ENCODE measurements at places on chromosomes 16 and 17.

- DNase-seq = no peak
These were observed 306.0 kb upstream of the CDH8 start for GRCh38 chr16:62342216-62342615.

GRCh38 chr16:86033016-86033474 is 134.1 kb downstream of the IRF8 start:
- DNase-seq = no peak

DNA sequence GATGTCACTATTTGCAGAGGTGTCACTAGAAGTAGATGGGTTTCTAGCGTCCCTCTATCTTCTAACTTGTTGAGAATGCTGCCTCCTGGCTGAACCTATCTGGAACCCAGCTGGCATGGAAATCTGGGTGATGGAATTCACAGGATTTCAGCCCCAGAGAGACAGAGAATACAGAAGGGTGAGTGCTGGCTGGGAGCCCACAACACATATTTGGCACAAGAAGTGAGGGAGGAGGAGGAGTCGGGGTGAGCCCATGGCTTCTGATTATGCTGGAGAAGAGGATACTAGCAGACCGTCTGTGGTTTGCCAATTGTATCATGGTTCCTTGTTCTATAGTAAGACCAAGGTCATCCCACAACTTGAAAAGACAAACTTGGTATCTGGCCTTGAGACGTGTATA is 557.8 kb upstream of the SALL1 start:
- no peak for DNase-seq

- no peak for DNase-seq
These were observed 159.7 kb upstream of the SHISA6 start for GRCh38 chr17:11081342-11081741.

DNA sequence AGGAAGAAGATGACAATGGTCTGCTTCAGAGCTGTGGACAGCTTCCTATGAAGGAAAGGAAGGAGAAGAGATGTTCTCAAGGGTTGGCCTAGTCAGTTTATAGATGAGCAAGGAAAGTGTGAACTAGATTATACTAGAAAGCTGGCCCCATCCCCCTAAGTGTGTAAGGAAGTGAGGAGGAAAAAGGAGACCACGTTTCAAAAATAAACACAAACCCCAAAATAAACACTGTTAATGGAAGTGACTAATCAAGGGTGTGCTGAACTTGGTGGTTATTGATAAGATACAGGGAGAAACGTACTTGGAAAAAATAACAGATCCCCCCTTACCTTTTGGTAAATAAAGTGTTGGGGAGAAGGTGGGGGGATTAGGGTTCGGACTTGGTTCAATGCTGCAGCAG is 267.1 kb downstream of the SOX9 start:
- no peak for DNase-seq

DNA sequence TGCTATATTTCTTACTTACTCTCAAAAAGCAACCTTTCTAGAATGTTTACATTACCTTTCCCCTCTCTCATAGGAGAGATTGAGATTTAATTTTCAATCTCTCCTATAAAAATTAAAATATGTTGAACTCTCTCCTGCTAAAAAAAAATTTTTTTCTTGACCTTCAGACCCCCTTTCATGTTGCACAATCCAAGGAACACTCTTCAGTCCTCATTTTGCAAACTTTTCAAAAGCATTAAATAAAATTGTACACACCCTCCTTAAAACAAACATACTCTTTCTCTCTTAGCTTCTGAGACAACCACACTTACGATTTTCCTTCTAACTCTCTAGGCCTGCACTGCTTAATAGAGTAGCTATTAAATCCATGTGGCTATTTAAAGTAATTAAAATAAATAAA is 8.6 kb upstream of the ABCA6 start:
- no peak for DNase-seq

DNA sequence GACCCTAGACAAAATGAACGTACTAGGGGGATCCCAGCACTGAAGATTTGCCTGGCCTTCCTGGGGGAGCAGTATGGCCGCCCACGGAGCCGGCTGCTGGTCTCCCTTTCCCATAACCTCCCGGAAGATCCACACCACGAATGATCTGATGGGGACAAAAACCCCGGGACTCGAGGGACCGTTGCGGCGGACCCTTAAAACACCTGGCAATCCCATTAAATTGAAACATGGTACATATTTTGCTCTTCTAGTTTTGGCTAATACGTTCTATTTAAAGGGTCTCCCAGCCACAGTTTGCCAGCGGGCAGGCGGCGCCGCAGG is 45.2 kb upstream of the LCMT1 start:
- no peak for DNase-seq

DNA sequence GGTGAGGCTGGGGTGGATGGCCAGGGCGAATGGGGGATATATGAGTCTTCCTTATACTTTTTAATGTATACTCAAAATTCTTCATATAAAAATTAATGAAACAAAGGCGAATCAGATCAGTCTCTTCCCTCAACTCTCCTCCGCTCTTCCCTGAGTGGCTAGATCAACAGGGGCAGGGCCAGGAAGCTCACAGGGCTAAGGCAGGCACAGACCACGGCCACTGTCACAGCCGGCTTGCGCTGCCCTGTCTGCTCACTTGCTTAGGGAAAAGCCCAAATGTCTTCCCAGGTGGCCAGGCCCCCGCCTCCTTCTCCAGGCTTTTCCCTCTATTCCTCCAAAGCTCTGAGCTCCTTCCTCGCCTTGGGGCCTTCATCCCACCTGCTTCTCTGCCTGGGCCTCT is 6.0 kb downstream of the GRIN2C start:
- no peak for DNase-seq

- DNase-seq = no peak
These were observed 88.4 kb downstream of the PLXDC1 start for GRCh38 chr17:39062846-39063680.
